ENCODE measurements at places on chromosomes 11 and 22.

- DNase-seq, result no peak
These were observed 12.0 kb downstream of the SART1 start for GRCh38 chr11:65973439-65974110.

GRCh38 chr11:134022748-134023147 lies 46.1 kb upstream of the JAM3 start:
- no peak for DNase-seq

GRCh38 chr11:37595845-37596244 lies 997.8 kb upstream of the RAG2 start:
- DNase-seq, result no peak

DNA sequence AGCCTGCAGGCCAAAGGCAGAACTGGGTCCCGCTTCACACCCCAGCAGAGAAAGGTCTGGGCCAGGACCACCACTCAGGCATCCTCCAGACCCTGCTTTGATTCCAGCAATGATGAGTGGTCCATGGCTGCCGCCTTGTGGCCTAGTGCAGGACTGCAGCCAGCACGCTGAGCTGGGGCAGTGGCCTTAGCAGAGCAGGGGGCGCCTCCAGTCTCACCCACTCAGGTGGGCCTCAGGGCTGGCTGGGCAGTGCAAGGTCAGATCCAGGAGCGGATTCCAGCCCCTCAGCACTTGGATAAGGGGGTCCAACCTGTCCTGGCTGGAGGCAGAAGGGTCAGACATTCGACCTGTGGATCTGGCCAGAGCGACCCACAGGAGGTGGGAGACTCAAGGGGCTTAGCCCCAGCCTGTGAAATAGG lies 9.6 kb upstream of the PDE2A start:
- DNase-seq, result peak; percentile 76

DNA sequence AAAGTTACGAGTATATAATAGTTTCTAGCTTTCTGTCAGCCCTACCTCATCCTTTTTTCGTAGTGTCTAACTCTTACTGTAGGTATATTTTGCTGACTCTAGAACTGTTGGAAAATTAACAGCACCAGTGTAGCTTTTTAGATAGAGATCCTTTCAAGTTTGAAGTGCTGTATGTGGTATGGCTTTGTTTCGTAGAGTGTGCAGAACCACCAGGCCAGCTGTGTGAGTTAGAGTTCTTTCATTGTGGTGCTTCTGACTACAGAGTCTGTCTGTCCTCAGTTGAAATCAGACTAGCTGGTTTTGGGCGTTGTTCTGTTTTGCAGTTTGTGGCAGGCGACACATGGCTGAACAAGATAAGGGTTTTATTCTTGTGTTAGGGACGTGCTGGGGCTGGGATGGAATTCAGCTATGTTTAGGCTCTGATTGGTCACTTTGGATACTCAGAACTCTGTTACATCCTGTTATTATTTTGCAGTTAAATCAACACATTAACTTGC lies 3.2 kb downstream of the ARHGEF12 start:
- DNase-seq, result no peak

- DNase-seq, result no peak
These were observed 19.4 kb upstream of the MYO18B start for GRCh38 chr22:25722626-25723025.

DNA sequence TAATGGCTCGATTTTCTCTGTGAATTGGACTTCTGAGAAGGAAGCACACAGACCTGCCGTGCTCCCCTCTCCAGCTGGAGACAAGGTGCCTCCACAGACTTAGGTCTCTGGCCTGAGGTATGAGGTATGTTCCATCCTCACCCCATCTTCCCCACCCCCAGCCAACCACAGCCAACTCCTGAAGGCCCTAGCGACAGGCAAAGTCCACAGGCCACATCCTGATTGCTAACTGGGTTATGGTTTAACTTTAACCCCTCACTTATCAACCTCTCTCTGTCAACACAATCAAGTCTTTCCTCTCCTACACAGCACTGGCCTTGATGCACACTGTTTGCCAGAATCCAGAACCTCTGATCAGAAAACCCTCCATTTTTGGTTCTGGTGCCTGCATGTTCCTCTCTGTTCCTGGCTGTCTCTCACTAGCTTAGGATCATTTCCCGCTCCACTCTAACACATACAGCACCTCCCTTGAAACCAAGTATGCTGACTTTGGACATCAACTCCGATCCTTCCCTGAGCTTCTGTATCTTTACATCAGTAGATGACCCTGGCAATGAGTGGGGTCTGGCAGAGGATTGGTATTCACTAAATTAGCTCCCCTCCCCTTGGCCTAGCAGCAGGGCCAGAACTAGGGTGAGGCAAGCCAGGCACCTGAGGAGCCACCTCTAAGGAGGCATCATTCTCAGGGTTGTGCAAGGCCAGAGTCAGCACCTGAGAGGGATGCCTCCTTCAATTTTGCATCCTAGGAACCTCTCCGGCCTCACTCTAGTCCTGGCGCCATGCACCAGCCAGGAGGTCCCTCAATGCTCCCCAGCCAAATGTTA lies 22.0 kb downstream of the JAML start:
- no peak for DNase-seq

- no peak for DNase-seq
These were observed 32.1 kb upstream of the ZBTB16 start for GRCh38 chr11:114027391-114027790.

- DNase-seq, result no peak
These were observed 115.8 kb upstream of the FGF3 start for GRCh38 chr11:69934861-69935494.

DNA sequence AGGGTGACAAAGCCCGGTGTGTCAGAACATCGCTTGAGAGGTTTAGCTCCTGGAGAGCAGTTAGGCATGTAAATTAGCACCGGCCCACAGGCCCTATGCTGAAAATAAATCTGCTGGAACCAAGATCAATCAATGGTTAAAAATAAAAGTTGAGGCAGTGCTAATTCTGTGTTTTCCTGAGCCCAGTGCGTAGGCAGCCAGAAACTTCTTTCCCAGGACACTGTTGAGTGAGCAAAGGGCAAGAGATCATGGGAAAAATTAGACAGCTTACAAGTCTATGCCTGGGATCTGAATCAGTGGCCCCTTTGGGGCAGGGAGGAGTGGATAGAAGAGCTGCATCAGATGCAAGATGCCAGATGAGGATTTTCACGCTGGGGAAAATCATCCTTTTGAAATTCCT lies 539.2 kb downstream of the BUD13 start:
- DNase-seq, result no peak

- no peak for DNase-seq
These were observed 154.3 kb downstream of the FBXO7 start for GRCh38 chr22:32628628-32629572.

DNA sequence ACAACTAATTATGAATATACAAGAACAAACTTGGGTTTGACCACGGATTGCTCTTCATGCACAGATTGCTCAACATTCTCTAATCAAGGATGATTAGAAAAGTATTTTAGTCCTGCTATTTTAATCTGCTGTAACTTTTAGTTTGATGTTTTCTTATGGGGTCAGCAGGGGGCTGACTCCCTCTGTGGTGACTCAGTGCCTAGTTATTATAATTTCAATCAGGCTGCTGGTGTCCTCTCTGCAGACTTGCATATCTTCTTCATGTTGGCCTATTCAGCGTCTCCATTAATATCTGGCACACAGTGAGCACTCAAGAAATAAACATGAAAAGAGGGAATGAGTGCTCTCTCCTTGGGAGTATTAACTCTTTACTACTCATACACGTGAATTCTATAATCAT lies 223.8 kb upstream of the DDI1 start:
- no peak for DNase-seq

DNA sequence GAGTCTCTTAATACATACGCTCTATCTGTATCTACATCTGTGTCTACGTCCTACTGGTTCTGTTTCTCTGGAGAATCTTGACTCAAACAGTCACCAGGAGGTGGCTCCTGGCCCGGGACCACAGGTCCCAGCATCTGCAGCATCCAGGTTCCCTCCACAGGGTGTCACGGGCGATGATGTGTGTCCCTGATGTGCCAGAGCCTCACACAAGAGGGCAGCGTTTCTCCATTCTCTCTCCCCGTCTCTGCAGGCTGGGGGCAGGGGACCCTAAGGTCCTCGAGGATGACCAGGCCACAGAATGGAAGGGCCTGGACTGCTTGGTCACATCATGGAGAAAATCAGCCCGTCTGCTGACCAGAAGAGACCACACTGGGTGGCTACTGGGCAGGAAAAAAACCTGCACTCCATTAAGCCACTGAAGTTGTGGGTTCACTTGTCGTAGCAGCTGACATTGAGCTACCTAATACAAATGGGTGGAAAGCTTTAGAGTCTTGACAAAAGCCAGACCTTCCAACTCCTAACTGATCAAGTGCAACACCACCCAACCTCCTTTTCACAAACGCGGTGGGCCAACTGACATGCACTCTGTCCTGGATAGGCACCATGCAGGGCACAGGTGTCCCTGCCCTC lies 392.5 kb downstream of the CTTN start:
- no peak for DNase-seq

DNA sequence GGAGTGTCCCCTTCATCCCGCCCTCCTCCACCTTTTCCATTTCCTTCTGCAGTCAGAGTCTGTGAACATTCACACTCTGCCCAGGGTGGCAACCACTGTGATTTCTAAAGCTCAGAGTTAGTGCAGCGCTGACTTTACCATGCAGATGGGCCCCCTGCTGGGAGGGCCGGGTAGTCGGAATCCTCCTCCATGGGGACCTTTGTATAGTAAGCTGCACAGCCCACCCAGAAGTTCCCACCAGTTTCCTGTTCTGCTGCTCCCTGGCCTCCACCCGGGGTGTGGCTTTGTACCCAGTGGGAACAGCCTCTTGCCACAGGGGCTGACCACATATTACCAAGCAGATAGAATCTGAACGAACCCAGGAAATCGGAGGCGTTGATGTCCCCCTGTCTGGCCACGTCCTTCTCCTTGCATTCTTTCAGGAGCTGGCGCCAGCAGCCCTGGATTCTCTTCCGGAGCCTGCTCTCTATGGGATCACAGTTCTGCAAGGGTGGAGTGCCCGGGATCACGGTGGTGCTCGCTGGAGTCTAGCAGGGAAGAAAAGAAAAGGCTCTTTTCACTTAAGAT lies 125.3 kb downstream of the MPPED1 start:
- DNase-seq, result no peak

GRCh38 chr22:25956801-25957200 lies 212.5 kb upstream of the SEZ6L start:
- DNase-seq, result no peak

GRCh38 chr11:117442869-117443239 lies 115.2 kb downstream of the CEP164 start:
- DNase-seq, result no peak

GRCh38 chr22:29139965-29140782 lies 65.5 kb upstream of the EMID1 start:
- DNase-seq, result no peak

GRCh38 chr11:116073854-116074837 lies 569.9 kb upstream of the CADM1 start:
- no peak for DNase-seq

DNA sequence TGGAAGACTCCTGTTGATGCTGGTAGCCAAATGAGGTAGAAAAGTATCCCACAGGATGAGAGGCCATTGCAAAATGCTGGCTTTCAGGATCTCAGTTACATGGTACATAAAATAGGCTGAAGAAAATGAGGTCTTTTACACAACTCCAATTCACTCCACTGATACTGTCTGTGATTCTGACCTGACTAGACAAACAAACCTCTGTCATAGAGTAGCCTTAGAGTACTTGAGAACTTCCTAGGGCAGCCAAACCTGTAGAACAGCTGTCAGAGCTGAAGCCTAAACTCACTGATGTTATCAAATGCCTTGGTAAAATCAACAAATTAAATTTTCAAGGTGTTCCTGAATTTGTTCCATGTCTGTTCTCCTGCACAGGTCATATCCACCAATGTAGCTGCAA lies 26.2 kb upstream of the POGLUT3 start:
- DNase-seq, result no peak

- DNase-seq, result no peak
These were observed 33.2 kb downstream of the HIKESHI start for GRCh38 chr11:86335131-86335767.

GRCh38 chr11:2213890-2214526 lies 42.4 kb upstream of the TH start:
- no peak for DNase-seq

GRCh38 chr22:43142880-43143562 lies at the start of gene MCAT:
TSS of gene MCAT (minus strand) at chr22:43143398. CDS start at chr22:43143348, 50 bp downstream.
- DNase-seq, result peak; percentile 88

- DNase-seq, result no peak
These were observed 8.4 kb upstream of the RASSF10 start for GRCh38 chr11:13000721-13001120.

DNA sequence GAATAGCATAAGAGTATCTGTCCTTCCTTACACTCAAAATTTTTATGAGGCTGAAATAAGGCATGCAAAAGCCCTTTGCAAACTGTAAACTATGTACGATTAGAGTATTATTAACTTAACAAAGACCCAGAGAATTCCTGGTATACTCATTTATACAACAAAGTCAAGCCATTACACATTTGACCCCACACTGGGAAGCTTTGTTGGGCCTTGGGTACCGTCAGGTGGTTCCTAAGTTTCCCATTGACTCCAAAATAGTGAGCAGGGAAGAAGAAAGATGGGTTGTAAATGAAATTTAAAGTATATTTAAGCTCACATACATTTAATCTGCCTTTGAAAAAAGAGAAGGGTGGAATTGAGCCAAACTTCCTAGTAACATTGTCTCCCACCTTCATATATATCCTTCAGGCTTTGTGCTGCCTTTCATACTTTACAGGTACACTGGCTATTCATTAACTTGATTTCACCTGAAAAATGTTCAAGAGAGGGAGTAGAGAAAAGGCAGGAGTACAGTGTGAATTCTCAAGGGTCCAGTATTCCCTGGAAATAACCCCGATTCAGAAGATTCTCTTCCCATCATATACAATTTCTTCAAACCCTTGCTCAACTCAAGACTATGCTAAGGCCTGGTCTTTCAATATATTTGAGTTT lies 68.6 kb downstream of the SOX6 start:
- DNase-seq, result no peak

- no peak for DNase-seq
These were observed 75.7 kb downstream of the KIAA1671 start for GRCh38 chr22:25027959-25028840.

DNA sequence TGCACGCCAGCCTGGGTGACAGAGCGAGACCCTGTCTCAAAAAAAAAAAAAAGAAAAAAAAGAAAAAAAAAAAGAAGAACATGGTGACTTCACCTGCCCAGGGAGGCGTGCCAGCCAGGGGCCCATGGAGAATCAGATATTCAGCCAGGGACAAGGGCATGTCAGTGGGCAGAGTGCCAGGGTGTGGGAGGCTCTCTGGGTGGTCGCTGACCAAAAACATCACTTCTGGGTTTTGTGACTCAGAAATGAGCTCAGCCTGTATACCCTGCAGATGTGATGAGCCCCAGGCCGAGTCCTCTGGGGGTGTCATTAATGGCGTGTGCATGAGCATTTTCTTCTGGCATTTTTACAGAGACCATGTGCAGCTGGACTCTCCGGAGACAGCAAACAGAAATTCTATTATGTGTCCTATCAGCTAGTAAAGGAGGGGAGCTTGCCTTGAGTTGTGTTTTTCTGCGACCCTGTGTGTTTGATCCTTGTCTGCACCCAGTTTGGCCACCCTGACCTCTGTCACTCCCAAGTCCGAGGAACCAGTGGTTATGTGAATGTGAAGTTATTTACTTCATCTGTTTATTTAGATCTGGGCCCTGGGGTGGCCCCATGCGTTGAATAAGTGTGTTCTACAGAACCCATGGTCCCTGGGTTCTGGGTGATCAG lies 53.6 kb downstream of the BCR start:
- DNase-seq, result no peak

- no peak for DNase-seq
These were observed 8.5 kb upstream of the TBC1D10A start for GRCh38 chr22:30335236-30335635.

All from B cell (primary cell).